SJSA1 (cell line): ENCODE measurements at places on chromosomes 2 and 18. TPM values are rescaled to one million over a fixed set of nuclear protein-coding genes. Genes with fewer than 3 reads are reported as not detected.

CKAP2L gene
- total RNA-seq = 25.1 and 33.4 TPM in 2 replicates

SERPINB4 gene
- 0.26 TPM in 1 of 2 replicates, not detected in the other for total RNA-seq

SLC38A11 gene
- total RNA-seq = not detected in 2 replicates

- no peak for DNase-seq
Measured at GRCh38 chr18:813172-814071, 1.4 kb upstream of the YES1 start.

DNA sequence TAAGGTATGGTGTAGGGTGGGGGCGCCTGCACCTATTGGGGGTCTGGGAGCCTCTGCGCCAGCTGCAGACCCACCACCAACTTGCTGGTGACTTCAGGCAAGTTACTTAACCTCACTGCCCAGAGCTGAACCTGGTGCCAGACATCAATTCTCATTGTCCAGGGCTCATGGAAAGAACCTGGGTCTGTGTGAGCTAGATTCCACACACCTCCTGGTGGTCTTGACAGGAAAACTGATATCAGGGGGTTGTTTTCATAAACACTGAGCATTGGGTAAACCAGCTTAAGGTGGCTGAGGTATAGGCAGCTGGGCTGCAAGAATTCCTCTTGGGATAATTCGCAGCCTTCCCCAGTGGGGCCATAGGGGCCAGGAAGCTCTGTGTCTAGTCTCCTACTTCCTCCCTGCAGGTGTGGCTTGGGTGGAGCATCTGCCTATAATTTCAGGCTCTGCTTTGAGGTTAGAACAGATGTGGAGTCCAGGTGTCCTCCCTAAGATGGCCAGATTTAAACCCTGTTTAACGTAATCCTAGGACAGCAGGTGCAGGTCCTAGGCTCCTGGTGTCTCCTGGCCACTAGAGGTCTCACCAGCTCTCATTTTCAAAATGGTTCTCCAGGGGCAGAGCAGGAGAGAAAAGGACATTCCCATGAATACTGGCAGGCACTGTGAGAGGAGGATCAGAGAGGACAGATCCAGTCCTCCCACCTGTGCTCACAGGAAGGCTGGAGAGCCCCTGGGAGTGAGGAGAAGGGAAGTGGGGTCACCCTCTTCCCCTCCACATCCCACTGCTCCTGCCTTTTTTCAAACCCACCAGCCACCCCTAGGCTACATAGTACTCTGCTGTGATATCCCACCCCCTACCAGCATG, 100.4 kb upstream of the SMAD2 start:
- DNase-seq = no peak

DNA sequence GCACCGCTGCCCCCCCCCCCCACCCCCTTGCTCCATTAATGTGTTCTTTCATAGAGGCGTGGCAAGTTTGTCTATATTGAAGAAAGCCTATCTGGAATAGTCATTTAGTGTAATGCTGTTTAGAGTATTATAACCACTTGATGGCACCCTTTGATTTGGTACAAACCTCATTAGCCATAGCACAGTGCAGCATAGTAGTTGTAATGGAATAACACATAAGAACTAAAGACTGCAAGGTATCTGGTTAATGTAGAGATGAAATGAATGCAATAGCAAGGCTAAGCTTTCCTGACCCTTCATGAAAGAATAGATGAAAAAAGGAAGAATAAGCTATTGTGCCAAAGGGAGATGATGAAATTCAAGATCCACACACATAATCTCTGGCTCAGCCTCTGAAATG, 81.9 kb downstream of the EHBP1 start:
- DNase-seq = no peak

- DNase-seq = no peak
Measured at GRCh38 chr2:99754210-99754609, 264.4 kb upstream of the REV1 start.

GRCh38 chr2:30792521-30792920, 14.7 kb downstream of the CAPN13 start:
- no peak for DNase-seq

GRCh38 chr2:8393506-8393905, 288.4 kb upstream of the ID2 start:
- DNase-seq = no peak

- no peak for DNase-seq
Measured at GRCh38 chr2:156933645-156934225, 323.8 kb upstream of the GALNT5 start.

DNA sequence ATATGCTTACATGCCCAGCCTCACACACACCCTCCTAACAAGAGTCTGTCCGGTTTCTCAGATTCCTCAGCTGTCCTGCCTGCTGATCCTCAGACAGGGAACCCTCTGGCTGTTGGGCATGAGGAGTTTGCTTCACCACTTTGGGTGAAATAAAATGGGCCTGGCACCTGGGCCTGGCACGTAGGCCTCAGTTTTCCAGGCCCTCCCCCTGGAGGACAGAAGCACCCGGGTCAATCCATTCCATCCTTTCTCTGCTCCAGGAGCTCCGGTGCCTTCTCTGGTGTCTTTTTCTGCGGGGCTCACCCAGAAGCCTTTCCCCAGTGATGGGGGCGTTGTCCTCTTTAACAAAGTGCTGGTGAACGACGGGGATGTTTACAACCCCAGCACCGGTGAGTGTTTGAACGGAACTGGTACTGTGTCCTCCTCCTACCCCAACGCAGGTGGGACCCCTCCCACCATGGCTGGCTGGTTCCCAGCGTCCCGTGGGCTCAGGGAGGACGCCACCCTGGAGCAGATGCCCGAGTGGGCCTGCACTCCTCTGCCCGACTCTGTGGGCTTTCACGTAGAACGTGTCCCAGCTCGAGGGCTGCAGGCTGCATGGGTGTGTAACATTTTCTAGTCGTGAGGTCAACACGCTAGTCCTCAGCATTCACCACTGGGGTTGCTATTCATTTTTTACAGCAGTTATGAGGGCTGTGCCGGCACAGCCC, 62.8 kb downstream of the EMILIN2 start:
- DNase-seq = no peak

DNA sequence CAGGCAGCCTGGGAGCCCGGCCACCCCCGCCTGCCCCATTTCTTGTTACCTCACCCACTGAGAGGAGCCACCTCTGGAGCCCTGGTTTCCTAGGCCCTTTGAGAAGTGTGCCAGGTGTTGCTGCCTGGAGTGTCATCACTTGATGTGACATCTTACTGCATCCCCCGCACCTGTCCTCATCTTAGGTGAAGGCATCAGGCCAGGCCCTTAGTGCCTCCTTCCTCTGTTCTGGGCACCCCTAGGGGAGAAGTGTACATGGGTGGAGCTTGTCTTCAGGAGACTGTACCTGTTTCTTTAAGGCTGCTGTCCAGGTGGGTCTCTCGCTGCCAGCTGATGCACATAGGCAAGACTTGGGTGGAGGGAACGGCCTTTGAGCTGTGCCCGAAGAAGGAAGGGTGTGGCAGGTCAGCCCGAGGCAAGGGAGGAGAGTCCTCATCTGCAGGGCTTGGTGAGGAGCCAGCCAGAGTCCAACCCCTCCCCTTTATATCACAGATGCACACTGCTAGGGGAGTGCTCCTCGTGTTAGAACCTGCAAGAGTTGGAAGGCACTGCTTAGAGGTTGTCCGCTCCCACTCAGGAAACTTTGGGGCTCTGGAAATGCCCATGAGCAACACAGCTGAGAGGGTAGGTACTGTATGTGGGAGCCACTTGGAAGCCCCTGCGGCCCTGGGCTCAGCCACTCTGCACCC, 45.9 kb downstream of the NCK2 start:
- no peak for DNase-seq

DNA sequence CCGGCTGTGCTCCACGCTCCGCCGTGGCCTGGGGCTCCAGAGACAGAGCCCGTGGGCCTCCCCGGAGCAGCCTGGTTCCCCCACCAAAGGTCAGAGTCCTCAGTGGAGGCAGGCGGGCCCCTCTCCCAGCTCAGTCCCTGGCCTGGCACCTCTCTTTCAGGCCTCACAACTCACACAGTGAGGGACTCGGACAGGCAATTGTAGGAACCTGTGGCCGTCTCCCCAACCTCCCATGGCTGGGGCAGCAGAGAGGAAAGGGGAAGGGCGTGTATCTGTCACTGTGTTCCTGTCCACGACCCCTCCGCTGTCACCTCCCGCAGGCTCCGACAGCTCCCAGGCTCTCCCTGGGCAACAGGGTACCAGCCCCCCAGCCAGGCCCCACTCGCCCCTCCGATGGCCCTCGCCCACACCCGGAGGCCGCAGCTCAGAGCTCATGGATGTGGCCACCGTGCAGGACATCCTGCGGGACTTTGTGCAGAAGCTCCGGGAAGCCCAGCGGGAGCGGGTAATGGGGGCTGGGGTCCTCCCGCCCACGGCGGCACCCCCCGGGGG, 32.4 kb upstream of the SNED1 start:
- no peak for DNase-seq

DNA sequence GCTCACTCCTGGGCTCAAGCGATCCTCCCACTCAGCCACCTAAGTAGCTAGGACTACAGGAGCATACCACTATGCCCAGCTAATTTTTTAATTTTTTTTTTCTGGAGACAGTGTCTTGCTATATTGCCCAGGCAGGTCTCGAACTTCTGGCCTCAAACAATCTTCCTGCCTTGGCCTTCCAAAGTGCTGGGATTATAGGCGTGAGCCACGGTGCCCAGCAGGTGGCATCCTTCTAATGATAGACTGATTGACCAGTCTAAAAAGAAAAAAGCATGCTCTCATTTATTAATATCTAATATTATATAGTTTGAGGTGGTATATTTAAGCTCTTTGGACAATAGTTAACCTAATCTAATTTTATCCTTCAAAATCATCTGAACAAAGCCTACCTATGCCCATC, 198.6 kb downstream of the CAMKMT start:
- DNase-seq = no peak

- no peak for DNase-seq
Measured at GRCh38 chr18:3340682-3341097, 78.8 kb downstream of the MYL12B start.

GRCh38 chr2:207184348-207184747, 18.6 kb upstream of the KLF7 start:
- no peak for DNase-seq

DNA sequence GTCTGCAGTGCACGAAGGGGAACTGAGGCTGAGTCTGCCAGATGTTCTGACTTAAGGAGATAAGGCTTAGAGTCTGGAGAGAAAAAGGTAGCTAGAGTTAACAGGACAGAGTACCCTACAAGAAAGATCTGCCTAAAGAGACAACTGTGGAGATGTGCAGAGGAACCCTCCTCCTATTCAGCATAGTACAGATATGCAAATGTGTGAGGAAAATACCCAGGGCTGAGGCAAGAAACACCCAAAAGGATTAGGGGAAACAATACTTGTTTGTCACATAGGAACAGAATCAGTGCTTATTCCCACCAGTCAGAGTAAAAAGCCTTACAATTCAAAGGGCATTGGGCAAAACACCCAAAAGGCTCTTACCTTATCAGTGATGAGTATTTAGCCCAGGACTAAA, 67.8 kb downstream of the SS18 start:
- DNase-seq = no peak

GRCh38 chr2:70930371-70931329, 5.0 kb upstream of the ATP6V1B1 start:
- DNase-seq = no peak

DNA sequence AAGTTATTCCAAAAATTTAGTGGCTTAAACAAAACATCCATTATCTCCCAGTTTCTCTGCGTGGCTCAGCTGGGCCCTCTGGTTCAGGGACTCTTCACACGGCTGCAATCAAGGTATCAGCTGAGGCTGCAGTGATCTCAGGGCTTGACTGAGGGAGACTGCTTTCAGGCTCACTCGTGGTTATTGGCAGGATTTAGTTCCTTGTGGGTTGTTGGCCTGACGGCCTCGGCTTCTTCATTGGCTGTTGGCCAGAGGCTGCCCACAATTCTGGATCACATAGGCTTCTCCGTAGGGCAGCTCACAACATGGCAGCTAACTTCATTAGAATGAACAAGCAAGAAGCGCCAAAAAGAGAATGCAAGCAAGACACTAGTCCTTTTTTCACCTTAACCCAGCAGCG, 90.1 kb downstream of the ABI2 start:
- no peak for DNase-seq

GRCh38 chr2:172965433-172966212, 110.0 kb upstream of the MAP3K20 start:
- no peak for DNase-seq

DNA sequence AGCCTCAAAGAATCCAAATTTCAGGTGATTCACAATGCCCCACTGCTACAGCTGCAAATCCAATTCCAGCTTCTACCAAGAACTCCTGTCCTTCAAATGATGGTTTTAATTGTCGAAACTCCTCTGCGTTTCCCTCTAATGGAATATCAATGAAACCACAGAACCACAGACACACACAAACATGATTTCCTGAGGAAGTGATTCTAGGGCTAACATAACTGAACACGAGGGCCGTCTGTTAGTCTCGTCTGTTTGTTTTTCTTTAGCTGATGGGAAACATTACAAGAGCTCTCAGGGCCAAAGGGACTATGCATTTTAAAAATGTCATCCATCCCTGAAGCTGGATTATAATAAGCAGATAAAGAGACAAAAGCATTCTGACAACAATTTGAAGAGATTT, 59.4 kb downstream of the RNF152 start:
- DNase-seq = peak; percentile 71

DNA sequence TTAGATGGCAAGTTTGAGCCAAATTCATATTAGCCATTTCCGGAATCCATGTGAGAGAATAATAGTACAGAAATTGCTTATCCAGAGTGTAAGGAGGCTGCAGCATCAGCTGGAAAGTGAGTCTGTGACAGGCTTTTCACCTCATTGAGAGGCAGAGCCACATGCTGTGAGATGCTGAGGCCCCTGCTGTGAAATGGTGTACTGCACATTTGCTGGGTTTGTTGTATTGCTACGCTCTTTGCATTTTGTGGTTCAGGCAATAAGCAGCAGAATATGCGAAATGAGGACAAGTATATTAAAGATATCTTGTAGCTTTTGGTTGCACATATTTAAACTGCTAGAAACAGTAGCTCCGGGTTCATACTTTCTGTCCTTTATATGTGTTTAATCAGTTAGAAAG, 37.0 kb downstream of the NABP1 start:
- no peak for DNase-seq

DNA sequence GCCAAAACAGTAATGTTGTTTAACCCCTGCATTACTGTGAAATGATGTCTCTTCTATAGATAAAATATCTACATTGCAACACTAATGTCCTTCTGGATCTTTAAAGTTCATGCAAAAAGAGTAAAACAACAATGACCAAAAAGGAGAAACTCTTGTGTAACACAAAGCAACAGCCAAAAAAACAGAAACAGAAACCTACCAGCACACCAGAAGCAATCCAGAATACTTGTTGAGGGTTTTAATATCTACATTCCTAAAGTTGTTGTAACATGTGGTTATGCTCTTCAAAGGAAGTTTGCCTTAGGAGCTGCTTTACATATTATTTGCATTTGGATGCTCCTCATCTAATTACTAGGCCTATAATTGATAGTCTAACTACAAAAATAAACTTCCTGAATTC, 157.2 kb downstream of the BABAM2 start:
- DNase-seq = no peak

DNA sequence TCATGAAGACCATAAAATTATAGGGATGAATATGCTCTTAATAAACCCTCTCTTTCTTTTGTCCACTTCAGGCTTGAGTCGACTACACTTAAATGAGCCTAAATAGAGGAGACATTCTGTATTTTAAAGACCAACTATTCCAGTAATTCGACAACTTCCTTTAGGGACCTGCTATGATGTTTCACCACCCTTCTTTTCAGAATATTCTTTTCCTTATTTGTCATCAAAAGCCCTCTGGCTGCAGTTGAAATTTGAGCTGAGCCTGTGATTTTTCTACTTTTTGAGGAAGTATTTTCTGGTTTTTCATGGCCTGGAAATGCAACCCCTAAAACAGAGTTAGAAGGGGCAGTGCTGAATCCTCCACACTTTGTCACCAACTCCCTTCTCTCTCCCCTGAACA, 287.0 kb downstream of the EPHA4 start:
- DNase-seq = no peak
